Stimulated activated CD4-positive, alpha-beta T cell treated with anti-CD3 and anti-CD28 coated beads, Interleukin-2, amount 100 ng/mL, for 24 hours (primary cell): ENCODE measurements at places on chromosomes 3 and 15.

DNA sequence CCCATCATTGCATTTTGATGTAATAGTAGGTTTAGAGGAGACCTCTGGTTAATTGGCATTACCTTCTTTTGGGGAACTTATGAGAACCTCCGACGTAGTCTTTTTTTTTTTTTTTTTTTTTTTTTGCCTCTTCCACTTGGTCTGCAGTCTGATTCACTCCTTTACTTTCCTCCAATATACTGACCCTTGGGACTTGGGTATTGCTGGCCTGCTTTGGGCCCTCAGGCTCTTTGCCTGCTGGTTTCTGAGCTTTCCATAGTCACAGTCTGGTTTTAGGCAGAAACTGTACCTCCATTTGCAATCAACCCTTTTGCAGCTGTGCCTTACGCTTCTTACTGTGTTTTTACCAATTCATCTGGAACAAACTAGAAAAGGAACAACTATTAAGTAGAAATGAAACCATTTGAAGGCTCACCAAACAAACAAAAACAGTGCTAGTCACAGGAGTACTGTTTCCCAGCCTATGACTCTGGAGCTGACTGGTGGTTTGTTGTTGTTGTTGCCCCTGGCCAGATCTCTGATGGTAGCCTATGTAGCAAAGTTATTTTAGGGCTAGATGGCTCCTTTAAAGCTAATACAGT lies 272.8 kb downstream of the BBX start:
- DNase-seq: no peak

- DNase-seq: no peak
Measured at GRCh38 chr3:196763179-196763578, 23.5 kb downstream of the PAK2 start.

DNA sequence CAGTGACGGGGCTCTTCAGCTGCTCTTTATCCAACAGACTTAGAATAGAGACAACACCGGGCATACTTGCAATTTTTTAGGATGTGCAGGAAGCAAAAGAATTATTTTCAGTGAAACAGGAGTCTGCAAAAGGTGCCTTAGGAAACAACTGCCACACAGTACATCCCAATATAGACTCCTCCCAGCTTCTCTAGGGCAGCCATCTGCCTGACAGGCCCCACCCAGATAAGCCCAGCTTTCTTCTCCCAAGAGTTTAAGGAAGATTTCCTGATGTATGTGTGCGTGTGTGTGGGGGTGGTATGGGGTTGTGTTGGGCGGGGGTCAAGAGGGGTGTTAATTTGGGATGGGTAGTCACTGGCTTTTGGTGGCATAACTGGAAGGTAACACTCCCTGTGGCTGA lies 21.5 kb downstream of the MAP2K1 start:
- no peak for DNase-seq

GRCh38 chr3:61848885-61849284 lies 287.5 kb downstream of the PTPRG start:
- no peak for DNase-seq

DNA sequence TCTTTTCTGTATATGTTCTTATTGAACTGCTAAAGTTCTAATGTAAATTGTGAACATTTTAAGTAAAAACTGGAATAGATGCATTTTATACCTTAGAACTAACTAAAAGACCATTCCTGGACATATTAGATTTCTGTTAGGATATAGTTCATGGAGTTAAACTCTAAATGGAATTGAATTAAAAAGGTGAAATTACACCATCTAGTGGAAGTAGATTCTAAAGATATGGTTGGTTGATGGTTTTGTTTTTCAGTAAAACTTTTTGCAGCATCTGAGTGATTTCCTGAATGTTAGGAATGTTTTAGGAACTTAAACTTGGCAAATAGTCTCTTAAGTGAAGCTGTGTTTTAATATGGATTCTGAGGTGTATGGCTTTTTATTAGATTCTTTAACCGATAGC lies 96.8 kb downstream of the SLMAP start:
- DNase-seq: no peak

- peak; percentile 45 for DNase-seq
Measured at GRCh38 chr3:58237941-58238681, 519 bp downstream of the ABHD6 start.

- DNase-seq: no peak
Measured at GRCh38 chr3:128859630-128860029, 19.8 kb upstream of the ACAD9 start.

GRCh38 chr15:57019496-57020160 lies 101.2 kb downstream of the TCF12 start:
- no peak for DNase-seq

- no peak for DNase-seq
Measured at GRCh38 chr3:102006812-102007485, 157.6 kb downstream of the NFKBIZ start.

- no peak for DNase-seq
Measured at GRCh38 chr3:48811524-48811923, 36.1 kb downstream of the PRKAR2A start.

- DNase-seq: no peak
Measured at GRCh38 chr3:110193074-110193473, 855.7 kb upstream of the DPPA4 start.

GRCh38 chr15:90465930-90466567 lies 63.7 kb upstream of the CRTC3 start:
- no peak for DNase-seq

- no peak for DNase-seq
Measured at GRCh38 chr3:89155811-89156210, 48.4 kb downstream of the EPHA3 start.

- no peak for DNase-seq
Measured at GRCh38 chr3:191119415-191120295, 79.4 kb upstream of the OSTN start.
